ENCODE measurements at places on chromosomes 2 and 18.

GRCh38 chr2:47091118-47091517 is 64.0 kb downstream of the STPG4 start:
- DNase-seq: no peak

DNA sequence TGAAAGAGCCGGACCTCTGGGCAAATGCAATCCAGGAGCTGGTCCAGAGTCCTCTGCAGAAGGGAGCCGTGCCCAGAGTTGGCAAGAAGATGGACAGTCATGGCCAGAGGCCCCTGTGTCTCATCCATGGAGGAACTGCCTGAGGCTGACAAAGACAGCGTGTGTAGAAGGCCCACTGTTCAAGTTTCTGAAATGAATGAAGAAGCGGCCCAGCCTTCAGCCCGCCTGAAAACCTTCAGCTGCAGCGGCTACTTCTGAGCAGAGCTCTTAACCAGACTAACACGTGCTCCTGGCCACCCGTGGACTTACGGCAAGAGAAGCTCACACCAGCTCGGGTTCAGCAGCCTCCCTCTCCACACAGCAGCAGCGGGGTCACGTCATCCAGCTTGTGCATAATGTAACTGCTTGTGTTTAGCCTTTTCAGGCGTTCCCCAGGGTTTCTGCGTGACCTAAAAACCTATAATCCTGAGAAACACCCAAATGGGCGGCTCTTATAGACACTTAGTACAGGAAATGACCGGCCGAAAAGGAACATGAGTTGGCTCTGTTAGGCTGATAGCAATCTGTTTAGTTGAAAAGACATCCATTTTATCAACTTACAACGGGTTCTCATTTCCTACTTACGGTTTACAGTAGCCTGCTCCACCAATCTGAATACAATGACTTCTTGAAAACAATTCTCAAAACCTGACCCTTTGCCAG is at the start of gene FAM124B:
TSS of gene FAM124B (minus strand) at position 467 of the 702 bp plus-strand sequence. CDS start at position 128, 339 bp downstream.
- peak; percentile 87 for DNase-seq

GRCh38 chr18:72543357-72544055 is 636 bp downstream of the CBLN2 start:
- DNase-seq: no peak

- no peak for DNase-seq
Measured at GRCh38 chr2:217940261-217941220, 62.3 kb downstream of the TNS1 start.

GRCh38 chr2:120344976-120345581 is 857 bp upstream of the INHBB start:
- DNase-seq: no peak

- no peak for DNase-seq
Measured at GRCh38 chr2:62858231-62858832, 152.8 kb downstream of the EHBP1 start.

DNA sequence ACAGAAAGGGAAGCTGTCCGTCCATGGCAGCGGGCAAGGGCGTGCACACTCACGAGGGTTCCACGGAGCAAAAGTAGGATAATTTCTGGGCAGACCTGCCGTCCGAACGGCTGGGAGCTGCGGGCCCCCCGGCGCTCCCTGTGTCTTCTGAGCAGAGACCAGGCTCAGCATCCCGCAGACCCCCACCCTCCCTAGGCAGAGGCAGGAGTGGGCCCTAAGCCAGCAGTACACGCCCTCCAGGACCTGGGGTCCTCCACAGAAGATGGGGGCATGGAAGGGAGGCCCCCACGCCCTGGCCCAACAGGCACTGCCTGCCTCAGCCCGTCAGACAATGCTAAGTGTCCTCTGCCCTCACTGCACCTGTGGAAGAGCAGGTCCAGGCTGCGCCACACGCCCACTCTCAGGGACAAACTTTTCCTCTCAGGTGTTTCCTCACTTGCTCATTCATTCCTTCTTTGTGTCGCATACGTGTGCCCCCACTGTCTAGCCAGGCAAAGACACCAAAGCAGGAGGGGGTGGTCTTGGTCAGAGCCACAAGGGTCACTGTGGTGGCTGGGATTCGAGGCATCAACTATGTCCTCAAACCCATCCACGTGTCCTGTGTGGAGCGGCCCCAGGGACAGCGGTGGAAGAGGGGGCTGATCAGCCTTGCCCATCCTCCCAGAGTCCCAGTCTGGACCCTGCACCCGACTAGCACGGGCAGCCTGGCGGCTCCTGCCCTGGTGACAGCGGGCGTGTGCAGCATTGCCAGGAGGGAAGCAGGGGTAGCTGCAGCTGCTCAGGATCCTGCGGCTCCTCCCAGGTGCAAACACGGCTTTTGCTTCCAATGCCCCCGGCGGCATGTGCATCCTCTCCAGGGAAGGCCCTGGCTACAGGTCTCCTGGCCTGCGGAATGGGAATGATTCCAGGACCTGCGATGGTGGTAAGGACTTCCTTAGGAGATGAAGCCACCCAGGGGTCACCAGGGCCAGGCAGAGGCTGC is 2.4 kb upstream of the GPC1 start:
- no peak for DNase-seq

DNA sequence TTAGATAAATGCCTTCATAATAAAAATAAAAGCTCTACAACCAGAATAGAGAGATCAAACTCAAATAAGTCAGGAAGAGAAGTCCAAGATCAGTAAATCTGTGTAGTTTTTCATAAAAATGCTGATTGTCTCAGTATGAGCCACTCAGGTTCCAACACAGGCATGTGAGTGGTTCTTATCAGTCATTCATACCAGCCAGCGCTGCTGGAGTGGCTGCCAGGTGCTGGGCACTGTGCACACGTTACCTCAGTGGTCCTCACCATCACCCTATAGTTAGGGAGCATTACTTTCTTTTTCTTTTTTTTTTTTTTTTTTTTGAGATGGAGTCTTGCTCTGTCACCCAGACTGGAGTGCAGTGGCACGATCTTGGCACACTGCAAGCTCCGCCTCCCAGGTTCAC is 23.8 kb downstream of the CNDP1 start:
- no peak for DNase-seq

DNA sequence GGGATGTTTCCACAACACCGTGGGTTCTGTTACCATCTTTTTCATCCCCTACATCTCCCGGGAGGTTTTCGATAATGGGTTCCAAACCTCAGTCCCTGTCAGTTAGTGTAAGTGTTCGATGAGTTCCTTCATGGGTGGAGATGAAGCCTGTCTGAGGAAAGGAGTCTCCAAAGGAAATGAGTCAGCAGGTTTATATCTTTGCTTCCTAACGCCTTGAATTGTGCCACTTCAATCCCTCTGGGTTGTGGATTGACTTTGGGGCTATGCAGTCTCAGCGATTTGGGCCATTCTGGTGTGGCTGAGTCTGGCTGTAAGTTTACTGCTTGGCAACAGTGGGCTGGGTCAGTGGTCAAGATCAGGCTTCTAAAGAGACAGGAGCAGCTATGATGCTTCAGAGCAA is 1.2 kb downstream of the SERPINB5 start:
- DNase-seq: no peak

DNA sequence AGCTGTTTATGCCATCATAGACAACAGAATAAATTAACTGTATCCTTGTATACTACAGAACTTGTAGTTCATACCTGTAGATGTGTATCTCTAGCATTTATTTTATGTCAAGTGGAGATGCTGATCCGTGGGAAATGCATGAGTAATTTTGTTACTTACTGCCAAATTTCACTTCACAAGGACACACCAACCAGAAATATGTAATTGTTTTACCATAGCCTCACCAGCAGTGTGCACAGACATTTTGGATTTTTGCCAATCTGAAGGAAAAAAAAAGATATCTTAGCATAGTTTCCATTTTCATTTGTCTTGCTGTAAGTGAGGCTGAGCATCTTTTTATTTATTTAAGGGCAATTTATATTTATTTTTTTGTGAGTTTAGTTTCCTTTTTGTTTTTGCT is 265.1 kb upstream of the OSR1 start:
- no peak for DNase-seq

DNA sequence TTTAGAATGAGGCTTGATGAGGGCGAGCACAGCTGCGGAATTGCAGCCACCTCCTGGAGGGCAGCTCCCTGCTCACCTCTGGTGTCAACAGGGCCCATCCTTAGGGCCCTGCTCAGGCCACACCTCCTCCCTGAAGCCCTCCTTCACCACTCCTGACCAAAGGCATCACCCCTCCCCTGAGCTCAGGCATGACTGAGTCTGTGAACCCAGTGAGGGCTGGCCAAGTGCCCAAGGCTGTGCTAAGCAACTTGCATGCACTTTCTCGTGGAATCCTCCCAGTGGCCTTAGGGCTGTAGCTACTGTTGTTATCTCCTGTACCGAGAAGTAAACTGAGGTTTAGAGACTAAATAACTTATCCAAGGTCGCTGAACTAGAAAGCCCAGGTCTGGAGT is 101.7 kb downstream of the KLHL29 start:
- no peak for DNase-seq

DNA sequence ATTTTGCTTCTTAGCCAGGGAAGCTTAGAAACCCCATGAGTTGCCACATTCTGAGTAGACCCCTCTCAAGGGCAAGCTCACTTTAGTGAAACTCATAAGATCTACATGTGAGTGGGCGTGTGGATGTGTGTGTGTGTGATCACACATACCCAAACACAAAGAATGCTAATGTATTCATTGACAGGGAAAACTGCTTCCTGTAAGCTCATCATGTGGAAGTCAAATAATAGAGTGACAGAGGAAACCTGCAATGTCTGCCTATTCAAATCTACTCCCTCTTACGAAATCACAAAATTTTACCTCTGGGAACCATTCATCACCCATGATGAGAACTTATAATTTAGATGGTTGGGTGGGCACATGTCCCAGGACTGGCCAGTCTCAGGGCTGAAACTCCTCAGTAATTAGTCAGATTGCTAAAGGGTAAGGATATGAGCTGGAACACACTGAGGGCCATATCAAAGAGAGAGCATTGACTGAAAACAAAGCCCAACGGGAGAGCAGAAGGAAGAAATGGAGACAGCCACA is 94.5 kb upstream of the CCDC150 start:
- DNase-seq: no peak

GRCh38 chr2:239892441-239893235 is 132.5 kb downstream of the NDUFA10 start:
- DNase-seq: no peak

GRCh38 chr2:50065835-50066234 is 911.5 kb upstream of the FSHR start:
- no peak for DNase-seq

GRCh38 chr18:35041815-35042387 is 688 bp downstream of the MAPRE2 start:
- no peak for DNase-seq

DNA sequence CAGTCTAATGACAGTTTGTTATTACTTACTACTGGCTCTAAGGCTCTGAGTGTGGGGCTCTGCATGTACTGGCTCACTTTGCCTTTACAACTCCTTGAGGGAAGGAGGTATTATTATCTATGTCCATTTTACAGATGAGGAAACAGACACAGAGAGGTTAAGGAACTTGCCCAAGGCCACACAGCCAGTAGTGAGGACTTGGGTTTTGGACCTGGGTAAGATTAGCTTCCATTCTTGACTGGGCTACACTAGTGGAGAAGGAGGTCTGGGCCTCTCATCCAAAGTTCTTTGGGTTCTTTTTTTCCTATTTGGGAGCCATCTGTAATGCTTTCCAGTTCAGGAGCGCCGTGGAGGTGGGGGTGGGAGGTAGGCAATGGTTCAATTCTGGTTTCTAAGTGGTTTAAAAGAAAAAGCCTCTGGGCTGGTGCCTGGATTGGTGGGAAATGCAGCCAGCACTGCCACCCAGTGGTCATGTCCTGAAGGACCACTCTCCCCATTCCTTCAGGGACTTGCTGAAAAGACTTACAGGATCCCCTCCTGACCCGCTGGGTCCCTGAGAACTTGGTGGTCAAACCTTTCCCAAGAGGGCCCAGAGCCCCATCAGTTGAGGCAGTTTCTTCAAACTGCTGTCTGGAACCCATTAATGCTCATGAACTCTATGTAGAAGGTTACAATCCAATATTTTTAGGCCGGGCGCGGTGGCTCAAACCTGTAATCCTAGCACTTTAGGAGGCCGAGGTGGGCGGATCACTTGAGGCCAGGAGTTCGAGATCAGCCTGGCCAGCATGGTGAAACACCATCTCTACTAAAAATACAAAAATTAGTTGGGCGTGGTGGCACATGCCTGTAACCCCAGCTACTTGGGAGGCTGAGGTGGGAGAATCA is 38.6 kb upstream of the NOTO start:
- no peak for DNase-seq

- no peak for DNase-seq
Measured at GRCh38 chr2:45820048-45820447, 168.6 kb downstream of the PRKCE start.

DNA sequence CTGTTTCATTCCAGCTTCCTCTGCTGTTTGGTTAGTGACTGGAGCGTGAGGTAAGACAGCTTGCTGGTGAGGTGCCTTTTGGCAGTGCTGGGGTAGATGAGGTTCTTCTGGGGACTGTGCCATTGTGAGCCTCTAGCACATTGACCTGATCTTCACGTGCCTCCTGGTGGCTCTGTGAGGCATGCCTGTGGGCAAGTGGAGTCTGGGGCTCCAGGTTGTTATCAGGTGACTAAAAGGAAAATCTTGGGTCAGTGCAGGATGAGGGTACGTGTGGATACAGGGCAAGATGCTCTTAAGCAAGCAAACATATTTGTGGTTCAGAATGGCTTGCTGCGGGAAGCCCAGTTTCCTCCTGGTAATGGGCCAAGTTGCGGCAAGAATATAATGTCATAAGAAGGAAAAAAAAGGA is 75.4 kb downstream of the FHOD3 start:
- DNase-seq: no peak

DNA sequence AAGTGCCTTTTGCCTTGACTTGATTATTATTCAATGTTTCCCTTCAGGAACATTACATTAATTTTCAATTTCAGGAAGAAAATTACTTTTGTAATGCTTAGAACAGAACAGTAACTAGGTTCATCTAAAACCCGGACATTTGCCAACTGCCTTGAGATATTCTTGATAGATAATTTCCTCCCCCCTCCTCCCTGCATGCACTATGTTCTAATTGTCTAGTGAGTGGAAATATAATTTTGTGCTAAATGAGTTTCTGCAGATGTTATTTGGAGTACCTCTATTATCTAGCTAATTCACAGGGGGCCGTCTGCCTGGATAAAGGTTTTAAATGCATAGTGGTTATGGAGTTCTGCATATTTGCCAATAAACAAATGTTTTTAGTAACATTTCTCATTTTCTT is 200.3 kb upstream of the SLC39A10 start:
- no peak for DNase-seq

- DNase-seq: no peak
Measured at GRCh38 chr2:79855264-79856006, 342.6 kb downstream of the CTNNA2 start.

Measured in smooth muscle cell of the brain vasculature (primary cell).